ENCODE measurements at places on chromosomes 2 and 18.

DNA sequence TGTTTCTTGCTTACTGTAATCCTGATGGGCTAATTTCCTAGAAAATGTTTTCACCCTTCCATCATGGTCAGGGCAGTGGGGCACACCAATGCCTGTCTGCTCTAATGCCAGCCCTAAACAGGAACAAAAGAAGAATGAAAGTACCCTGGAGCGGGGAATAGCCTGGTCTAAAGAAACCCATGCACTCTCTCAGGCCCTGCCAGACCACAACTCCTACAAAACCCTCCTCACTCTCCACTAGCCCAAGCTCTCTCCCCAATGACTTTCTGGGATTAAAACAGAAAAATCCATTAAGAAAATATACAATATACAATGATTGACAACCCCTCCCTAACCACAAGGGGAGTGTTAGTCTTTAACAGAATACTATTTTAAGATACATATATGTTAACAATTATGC is 67.6 kb downstream of the AAK1 start:
- DNase-seq, result no peak

DNA sequence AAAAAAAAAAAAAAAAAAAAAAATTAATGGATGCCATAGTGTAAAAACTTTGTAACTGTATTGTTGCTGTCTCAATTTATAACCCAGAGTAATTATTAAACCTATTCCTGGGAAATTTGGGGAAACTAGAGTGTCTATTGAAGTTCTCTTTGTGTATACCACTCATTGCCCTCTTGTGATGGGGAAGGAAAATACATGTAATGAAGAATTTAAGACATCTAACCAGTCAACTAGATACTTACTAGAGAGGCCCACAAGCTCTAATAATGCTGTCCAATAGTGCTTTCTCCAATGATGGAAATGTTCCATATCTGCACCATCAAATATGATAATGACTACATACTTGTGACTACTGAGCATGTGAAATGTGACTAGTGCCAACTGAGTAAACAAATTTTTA is 168.5 kb upstream of the SLC39A10 start:
- DNase-seq, result no peak

DNA sequence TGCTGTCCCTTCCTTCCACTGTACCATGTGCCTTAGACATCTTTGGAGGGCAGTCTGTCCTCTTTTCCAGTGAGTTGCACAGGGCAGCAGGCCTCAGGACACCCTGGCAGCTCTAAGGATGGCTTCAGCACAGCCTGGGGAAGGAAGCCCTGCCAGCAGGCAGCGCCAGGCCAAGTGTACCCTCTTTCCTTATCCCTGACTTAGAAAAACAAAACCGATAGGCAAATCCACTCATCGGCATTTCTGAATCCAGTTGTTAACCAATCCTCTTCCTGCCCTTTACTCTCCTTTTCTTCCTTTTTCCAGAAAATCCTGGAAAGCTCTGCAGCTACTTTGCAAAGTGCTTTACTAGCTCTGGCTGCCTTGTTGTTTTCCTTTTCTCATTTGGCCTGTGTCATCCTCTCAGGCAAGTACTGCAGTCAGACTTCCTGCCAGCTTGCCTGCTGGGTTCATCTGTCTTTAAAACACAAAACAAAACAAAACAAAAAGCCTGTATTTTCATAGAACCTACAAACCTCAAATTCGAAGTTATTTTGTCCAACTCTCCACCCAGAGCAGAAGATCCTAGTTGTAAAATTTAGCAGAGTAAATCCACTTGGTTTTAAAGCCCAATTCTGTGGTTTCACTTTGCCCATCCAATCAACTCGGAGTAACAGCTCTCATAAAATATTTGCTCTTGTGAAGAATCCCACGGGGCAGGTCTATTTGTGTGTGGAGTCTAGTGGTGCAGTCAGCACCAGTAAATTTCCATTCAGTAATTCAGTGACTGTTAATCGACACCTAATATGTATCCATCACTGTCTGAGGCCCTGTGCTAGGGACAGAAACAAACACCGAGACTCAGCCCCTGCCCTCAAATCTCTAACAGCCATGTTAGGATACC is 45.2 kb downstream of the PCBP1 start:
- no peak for DNase-seq

DNA sequence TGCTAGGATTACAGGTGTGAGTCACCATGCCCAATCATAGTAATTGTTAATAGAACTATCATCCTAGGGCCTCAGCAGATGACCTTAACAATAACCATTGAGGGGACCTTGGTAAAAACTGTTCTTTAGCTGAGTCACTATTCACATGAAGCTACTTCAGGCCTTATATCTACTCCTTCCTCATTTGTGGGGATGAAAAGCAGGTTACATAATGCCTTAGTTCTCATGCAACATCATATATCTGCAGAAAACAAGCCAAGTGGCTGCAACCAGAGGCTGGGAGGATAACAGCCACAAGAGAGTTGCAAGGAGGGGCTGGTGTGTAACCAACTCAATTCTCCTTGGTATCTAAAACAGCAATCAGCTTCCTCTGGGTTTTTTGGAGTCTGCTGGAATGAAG is 445.4 kb downstream of the NBAS start:
- DNase-seq, result no peak

DNA sequence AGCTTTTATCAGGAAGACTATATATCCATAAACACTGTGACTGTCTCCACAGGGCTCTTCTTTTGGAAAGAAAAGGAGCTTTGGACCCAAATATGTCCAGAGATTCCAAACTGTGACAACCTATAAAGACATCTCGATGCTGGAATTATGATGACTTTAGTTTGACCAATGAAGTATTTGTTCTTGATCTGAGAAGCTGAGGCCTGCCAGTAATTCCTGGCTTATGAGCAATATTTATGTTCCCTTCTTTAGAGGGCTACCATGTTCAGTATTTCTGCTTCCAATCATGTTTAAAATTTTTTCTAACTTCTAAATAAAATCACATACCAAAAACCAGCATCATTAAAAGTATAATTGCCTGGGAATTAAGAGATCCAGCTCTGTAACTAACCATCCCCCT is 41.1 kb downstream of the FEZ2 start:
- DNase-seq, result no peak

DNA sequence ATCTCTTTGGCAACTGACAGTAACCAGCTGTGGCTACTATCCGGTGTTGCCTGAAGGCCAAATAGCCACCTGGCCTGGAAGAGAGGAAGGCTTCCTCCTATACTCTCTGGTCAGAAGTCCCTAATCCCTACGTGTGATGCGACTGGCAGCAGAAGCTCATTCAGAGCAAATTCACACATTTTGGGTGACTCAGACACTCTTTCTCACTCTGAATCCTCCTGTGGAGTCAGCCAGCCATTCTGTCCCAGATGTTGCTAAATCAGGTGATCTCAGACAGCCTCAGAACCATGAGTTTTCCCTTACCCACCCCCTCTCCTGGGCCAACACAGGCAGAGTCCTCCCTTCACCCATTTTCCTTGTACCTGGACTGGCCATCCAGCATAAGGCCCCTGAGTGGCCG is 34.7 kb downstream of the CFAP53 start:
- no peak for DNase-seq
